ENCODE measurements at places on chromosomes 1 and 21. TPM values are rescaled to one million over a fixed set of nuclear protein-coding genes. Genes with fewer than 3 reads are reported as not detected.

GRCh38 chr1:216057063-216057462 lies 366.2 kb downstream of the USH2A start:
- DNase-seq, result no peak

- no peak for DNase-seq
These were observed 79.4 kb upstream of the ACTL8 start for GRCh38 chr1:17675744-17676143.

- peak; percentile 43 for DNase-seq
These were observed 1.4 kb upstream of the RBM15 start for GRCh38 chr1:110337704-110338308.

The ATP6V1G3 gene
- not detected for total RNA-seq
